ENCODE measurements at places on chromosomes 1 and 21.

DNA sequence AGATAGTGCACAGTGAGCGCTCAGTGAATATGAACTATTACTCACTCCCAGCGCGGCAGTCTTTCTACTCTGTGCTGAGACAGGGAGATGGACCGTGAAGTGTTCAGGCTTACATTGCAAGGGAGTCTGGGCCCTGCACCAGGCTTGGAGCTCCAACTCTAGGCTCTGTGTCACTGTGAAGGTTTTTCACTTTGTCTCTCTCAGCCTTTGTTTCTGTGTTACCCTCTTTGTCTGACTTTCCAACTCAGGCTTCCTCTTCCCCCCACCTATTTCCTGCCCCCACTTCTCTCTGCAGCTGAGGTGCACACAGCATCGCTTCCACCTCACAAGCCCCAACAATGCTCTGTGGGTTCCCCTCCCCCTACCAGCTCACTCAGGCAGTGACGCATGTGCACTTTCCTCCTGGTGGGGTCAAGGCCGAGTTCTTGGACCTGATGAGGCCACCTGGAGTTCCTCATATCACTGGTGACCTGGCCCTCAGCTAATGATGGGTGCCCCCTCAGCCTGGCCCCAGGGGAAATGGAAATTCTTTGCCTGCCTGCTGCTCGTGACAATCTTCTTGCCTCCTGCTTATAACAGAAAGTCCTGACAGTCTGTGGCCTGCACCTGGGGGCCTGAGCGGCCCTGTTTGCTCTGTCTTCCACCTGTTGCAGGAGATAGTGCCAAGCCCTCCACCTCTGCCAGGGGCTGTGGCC, 1.1 kb upstream of the LCK start:
- peak; percentile 67 for DNase-seq

GRCh38 chr1:161866241-161866640, 100.1 kb downstream of the ATF6 start:
- no peak for DNase-seq

DNA sequence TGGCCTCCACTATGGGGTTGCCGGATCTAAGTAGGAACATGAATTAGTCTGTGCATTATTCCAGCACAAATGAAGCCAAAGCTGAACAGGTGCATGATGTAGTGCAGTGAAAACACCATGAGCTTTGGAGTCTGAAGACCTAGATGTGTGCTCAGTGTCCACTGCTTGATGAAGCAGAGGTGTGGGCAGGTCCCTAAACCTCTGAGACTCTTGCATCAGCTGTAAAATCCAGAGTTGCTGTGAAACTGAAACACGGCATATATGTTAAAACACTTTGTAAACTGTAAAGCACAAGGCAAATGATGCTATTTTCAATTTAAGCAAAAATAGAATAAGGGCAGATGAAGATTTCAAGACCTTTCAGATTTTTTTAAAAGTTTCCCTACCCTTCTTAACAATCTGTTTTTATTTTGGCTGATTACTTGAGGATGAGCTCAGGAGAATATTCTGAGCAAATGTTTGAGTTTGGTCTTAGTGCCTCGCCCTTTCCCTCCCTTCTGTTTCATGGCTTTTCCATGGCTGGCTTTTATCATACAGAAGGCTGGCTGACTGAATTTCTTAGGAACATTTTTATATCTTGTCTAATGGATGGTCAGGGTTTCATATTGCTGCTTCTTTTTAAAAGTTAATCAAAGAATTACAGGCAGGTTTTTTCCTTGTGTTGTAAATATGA, 221.8 kb downstream of the NTNG1 start:
- DNase-seq, result no peak

GRCh38 chr1:156491151-156491949, 9.2 kb downstream of the MEF2D start:
- DNase-seq, result no peak

DNA sequence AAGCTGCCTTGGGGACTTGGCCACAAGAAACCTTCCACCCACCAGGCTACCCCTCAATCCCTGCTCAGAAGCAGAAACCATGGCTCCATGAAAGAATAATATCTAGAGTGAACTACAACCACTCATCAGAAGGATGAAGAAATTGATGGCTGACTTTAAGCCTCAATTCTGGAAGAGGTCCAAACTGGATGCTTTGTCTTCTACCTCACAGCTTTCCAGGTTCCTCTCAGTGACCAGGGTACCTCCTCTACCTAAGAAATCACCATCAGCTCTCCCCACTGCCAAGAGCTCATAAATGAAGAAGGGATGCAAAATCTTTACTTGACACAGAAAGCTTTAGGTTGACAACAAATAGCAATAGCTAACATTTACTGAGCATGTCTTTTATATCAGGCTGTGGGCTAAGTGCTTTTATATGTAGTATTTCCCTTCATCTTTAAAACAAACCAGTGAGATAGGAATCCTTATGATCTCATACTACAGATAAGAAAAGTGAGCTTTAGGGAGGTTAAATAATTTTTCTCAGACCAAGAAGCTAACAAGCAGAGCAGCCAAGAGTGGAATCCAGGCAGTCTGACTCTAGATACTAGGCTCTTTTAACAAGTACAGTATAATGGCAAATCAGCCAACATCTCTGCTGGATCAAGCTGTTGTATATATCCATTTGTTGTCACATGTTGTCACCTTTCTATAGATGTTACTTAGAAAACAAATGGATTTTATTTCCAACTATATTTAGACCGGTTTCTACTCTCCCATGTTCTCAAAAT, 243.0 kb upstream of the SGIP1 start:
- no peak for DNase-seq

DNA sequence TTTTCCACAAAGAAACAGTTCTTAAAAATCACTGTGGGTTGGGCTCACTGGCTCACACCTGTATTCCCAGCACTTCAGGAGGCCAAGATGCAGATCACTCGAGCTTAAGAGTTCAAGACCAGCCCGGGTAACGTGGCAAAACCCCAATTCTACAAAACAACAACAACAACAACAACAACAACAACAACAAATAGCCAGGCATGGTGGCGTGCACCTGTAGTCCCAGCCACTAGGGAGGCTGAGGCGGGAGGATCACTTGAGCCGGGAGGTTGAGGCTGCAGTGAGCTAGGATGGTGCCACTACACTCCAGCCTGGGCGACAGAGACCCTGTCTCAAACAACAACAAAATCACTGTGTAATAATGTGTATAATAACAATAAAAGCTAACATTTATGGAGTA, 40.8 kb downstream of the CDCP2 start:
- DNase-seq, result no peak

GRCh38 chr1:70072231-70072751, 133.1 kb downstream of the LRRC40 start:
- no peak for DNase-seq

GRCh38 chr1:237258871-237259270, 216.9 kb downstream of the RYR2 start:
- no peak for DNase-seq

- DNase-seq, result no peak
Observed at GRCh38 chr1:42730988-42731387, 9.0 kb downstream of the CLDN19 start.

GRCh38 chr1:232965912-232966217, 15.5 kb downstream of the NTPCR start:
- DNase-seq, result no peak

- DNase-seq, result no peak
Observed at GRCh38 chr21:29342363-29342957, 43.7 kb downstream of the BACH1 start.

DNA sequence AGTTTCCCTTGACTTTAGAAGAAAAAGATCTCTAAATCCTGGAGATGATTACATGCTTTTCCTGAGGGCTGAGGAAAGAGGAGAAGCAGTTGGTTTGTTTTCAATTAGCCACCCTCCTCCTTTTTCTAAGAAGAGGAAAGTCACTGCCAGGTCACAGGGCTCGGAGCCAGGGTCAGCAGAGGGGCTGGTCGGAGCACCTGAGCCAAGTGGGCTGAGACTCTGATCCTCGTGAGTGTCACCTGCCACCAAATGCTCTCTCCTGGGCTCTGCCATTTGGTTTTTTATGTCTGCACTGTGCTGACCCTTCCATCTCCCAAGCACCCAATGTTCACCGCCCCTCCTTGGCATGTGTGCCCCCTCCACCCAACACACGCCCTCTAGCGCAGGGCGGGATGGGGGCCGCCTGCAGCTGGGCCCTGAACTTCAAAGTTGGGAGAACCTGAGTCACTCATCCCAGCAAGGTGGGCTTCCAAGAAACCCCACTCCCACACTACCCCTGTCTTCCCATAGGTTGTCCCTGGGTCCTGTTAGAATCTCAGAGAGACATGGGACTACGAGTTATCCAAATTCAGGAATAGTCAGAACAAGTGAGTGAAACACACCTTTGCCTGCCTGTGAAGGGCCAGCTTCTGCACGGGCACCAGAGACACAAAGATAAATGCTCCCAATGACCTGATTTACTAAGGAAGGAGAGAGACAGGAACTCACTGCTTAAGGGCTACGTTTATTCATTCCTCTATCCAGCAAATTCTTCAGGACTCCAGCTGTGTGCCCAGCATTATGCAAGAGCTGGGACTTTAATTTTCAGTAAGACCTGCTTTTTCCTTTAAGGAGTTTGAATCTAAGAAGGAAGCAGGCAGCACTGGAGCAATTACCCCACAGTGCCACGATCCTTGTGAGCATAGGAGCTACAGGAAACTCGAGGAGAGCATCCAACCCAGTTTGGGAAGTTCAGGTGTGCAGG, 127.5 kb downstream of the RHOU start:
- DNase-seq, result no peak

- DNase-seq, result peak; percentile 30
Observed at GRCh38 chr1:226109829-226110248, 47.3 kb downstream of the H3-3A start.

- no peak for DNase-seq
Observed at GRCh38 chr1:210328032-210328745, 513 bp upstream of the HHAT start.

DNA sequence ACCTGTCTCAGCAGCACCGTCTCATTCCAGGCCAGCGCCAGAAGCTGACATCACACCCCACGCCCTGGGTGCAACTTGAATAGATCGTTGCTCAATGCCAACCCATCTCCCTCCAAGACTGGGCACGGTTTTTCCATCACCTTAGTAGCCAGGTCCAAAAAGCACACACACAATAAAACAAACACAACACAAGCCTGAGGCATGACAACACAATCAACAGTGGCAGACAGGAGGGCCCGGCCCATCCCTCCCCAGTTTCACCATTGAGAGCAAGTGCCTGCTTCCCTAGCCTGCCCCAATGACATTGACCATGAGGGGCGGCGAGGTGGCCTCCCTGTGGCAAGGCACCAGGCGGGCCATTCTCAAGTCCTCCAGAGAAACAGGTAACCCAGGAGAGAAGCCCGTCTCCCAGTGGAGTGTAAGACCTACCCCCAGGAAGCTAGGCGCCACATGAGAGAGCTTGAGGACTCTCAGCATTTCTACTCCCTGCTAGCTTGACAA, 2.7 kb downstream of the IFFO2 start:
- DNase-seq, result no peak

GRCh38 chr21:28458446-28458845, 534.2 kb downstream of the LTN1 start:
- no peak for DNase-seq

GRCh38 chr1:20409971-20410370, 76.0 kb downstream of the CAMK2N1 start:
- no peak for DNase-seq

DNA sequence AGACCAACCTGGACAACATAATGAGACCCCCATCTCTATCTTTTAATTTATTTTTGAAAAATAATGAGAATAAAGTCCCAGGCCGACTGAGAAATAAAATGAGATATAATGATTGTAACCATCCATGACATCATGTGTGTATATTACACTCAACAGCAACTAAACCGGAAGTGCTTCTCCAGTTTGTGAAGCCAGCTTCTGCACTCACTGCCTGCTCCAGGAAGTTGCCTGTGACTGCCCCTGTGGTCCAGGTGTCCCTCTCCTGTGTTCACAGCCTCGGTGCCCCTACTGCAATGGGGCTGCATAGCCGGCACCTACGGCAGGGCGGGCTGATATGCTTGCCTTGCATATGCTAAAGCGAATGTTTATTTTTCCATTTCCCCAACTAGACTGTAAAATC, 68.3 kb downstream of the SSBP3 start:
- DNase-seq, result no peak

- no peak for DNase-seq
Observed at GRCh38 chr1:92123868-92124267, 43.7 kb downstream of the BTBD8 start.

DNA sequence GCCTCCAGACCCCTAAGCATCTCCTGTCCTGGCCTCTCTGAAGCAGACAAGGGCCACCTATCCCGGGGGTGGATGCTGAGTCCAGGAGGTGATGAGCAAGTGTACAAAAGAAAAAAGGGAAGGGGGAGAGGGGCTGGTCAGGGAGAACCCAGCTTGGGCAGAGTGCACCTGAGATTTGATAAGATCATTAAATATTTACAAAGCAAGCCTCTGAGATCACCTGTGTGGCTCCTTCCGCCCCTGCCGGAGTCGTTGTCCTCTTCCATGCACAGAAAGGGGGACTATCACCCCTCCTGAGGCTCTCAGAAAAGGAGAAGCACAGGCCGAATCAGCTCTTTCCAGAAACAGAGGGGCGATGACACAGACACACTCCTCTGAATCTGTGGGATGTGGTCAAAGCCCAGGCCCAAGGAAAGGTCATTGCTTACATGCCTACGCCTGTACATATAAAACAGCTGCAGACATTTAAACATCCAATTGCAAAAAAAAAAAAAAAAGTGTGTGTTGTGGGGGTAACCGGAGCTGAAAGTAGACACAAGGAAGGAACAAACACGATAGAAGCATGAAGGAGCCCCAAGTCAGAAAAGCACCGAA, 30.9 kb downstream of the PRSS38 start:
- DNase-seq, result no peak

- no peak for DNase-seq
Observed at GRCh38 chr1:212179394-212180076, 105.7 kb upstream of the PPP2R5A start.

DNA sequence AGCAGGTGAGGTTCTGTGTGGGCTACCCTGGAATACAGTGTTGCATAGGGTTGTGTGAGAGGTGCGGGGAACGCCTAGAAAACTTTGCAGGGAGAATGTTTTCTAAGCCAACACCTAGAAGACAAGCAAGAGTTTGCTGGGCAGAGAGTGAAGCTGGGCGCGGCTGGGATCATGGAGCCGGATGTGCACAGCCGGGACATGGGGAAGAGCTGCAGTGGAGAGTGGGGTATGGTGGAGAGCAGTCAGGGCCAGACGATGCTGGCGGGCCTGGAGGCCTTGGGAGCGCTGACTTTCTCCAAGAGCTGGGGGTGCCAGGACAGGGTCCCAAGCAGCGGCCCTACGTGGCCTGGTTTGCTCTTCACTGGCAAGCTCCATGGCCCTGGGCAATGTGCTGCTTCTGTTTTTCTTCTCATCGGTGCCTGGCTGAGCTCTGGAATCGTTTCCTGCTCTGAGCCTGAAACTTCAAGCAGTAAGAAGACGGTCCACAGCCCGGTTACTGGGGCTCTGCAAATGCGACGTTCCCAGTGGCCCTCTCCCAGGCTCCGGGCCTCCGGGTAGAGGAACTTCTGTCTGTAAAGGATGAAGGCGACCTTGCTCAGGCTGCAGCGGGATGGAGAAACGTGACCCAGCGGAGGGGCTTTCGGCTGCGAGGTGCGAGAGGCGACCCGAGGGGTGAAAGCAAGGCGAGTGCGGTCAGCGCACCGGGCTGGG, 51.9 kb upstream of the CD34 start:
- no peak for DNase-seq

GRCh38 chr21:16983420-16983819, 529.4 kb upstream of the CXADR start:
- DNase-seq, result no peak

All from stimulated activated CD8-positive, alpha-beta memory T cell treated with anti-CD3 and anti-CD28 coated beads, Interleukin-4, amount 100 ng/mL, for 1 hour (primary cell).